ENCODE measurements at places on chromosomes 7 and 10. TPM values are rescaled to one million over a fixed set of nuclear protein-coding genes. Genes with fewer than 3 reads are reported as not detected.

- no peak for DNase-seq
Observed at GRCh38 chr10:11789956-11790355, 33.2 kb upstream of the PROSER2 start.

Gene CLDN3
- not detected for total RNA-seq

DNA sequence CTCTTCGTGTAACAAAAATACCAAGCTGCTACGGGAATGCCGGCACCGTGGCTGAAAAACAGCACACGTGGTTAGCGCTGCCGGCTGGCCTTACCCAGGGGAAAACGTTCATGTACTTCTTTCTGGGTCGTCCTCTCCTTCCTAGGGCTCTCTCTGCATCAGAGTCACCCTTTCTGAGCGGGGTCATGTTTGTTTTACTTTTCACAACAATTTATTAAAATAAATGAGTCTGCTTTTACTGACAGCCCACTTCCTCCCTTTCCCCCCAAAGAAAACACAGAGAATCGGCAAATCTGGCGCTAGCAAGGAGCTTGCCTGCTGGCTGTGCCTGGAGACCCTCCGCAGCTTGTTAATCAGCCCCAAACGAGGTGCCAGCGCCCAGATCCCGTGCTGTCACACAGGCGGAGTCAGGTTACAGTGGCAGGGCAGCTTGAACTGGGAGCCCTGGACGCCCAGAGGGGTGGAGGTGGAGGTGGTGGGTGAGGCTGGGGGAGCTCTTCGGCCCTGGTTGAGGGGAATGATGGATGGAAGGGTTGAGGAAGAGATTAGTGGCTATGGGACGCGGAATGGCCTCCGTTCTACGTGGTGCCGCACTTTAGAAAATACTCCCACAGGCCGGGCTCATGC is 162.2 kb upstream of the TNS3 start:
- no peak for DNase-seq

DNA sequence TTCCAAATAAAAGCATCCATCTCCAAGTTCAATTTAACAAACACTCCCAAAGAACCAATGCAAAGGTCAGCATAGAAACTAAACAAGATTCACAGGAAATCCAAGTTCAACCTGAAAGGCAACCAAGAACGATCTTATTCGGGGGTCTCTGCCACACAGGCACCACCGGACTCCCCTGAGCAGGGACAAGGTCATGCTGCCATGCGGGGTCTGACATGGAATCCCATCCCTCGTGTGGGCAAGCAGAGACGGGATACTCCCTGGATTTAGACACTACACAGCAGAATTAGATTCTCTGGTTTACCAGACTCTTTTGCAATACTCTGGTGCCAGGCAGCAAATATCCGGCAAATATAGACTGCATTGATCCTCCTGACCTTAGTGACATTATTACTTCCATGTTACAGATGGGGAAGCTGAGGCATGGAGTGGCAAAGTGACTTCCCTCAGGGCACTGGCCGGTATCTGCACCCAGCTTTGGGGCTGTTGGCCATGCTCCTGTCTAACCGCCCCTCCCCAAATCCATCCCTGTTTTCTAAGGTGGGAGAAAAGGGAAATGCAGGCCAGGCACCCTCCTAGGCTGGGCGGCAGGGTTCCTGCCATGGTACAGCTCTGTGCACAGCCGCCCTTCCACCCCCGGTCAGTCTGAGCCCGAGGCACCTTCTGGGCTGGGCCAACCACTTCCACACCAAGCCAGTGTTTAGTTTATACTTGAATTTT is 111.8 kb downstream of the VIPR2 start:
- DNase-seq = peak; percentile 56

DNA sequence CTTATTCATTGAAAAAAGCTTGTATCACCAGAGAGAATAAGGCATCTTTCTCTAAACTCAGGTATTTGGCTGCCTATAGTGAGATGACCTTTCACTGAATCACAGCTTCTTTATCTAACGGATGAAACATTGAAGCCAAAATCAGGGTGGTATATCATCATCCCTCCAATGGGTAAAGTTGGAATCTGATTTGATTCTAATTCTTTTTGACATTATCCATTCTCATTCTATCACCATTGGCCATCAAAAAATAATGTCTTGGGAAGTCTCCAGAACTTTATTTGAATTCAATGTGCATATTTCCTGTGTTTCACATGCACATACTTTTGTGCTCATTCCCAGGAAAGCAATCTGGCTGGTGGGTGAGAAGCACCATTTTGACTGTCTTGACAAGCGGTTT is 95.2 kb downstream of the PLPP4 start:
- DNase-seq = no peak

DNA sequence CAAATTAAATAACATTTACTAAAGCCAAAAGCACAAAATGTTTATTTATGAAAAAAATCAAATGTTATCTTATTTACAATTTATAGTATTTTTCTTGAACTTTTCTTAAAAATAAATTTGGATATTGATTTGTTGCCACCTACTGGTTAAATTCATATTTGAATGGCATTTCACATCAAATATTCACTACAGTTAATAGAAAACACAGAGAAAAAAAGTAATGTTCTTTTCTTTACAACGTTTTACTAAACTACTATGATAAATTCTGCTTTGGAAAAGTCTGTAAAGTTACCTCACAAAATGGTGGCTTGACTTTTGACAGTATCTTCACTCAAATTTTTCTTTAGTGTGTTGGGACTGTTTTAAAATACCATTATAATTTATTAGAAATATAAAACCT is 52.7 kb downstream of the SRPK2 start:
- no peak for DNase-seq

DNA sequence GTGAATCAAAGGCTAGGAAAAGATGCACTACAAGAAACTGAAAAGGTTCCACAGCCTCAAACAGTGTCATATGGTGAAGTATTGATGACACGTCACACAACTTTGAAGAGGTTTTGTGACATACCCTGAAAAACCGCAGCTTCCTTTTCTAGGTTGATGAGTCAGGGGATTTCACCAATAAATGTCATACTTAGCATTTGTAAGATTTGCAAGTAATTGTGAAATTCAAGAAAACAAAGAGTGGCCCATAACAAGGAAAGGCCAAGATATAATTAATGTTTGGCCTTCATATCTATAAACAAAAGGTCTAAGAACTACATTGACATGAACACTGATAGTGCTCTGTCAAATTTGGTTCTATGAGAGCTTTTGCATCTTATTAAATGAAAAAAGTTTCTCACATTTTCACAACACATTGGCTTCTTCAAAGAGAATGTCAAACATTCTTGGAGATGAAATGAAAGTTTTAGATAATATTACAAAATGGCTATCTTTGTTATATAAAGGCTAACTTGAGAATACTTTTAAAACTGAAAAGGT is 62.0 kb upstream of the NAMPT start:
- DNase-seq = no peak

- DNase-seq = no peak
Observed at GRCh38 chr7:84841809-84842208, 345.0 kb downstream of the SEMA3D start.

GRCh38 chr7:128265156-128265905 is 24.3 kb downstream of the LEP start:
- no peak for DNase-seq

GRCh38 chr7:17844022-17844421 is 96.3 kb downstream of the SNX13 start:
- DNase-seq = no peak

All from right atrium auricular region (tissue), 2 donors.